Upper lobe of left lung (tissue), 6 donors: ENCODE measurements at places on chromosomes 3 and 15.

DNA sequence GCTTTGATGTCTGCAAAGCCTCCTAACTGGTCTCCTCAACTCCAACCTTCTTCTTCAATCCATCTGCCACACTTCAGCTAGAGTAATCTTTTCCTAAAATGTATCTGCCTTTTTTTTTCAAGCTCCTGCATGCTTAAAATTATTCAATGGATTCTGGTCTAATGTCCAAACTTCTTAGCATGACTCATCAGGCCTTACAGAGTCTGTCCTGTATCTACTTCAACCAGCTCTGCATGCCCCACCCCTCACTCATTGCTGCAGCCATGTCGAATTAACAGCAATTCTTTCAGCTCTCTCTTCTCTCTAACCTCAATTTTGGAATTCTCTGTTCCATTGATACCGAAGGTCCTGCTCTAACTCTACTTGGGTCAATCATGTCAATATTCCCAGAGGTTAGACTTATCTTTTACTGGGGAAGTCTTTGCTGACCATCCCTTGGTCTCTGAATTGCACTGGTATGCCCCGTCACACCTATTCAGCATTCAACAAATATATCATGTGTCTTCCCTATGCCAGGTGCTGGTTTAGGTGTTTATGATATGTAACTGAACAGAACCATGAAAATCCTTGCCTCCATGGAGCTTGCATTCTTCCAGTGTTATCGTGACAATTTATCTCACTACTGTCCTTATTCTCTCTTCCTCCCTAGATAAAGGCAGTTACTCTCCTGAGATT is 88.5 kb upstream of the NANOGP8 start:
- no peak for DNase-seq

DNA sequence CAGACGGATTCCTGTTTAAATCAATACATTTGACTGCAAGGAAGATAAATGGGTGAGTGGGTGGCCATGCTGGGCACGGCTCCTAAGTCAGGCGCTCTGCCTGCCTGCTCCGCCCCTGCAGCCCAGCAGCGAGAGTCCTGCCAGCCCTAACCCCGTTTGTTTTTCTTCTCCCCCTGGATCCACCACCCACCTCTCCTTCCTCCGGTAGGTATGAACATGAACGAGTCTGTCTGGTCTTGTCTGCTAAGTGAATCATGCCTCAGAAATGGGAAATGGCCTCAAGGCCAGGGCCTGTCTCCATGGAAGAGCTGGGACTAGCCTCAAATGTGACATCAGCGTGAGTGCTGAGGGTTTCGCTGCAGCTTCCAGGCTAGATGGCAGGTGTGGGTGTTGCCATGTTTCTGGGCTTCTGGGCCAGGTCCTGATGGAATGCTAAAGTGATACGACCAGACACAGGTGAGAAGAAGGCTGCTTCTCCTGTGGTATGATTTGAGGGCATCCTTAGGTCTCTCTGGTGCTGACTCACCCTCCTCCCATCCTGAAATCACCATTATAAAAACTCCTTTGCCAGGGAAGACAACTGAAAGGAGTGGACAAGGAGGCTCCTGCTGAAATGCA is 5.6 kb upstream of the FEM1B start:
- DNase-seq = peak; percentile 32

DNA sequence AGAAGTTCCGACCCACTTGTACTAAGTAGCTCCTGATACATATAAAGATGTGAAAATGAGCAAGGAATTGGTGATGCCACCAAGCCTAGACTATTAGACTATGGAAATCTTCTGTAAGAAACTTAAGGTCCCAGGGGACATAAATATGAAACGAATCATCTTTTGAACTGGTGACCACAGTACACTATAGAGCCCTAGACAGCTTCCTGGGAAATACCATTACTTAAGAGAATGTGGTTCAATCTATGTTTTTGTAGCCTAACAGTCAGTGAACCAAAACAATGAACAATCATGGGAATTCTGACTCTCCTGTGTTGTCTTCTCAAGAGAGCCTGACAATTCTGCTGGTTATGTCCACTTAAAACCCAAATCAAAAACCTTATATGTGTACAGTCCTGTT is 191.6 kb downstream of the GREM1 start:
- DNase-seq = no peak

- no peak for DNase-seq
These were observed 2.0 kb downstream of the DCUN1D1 start for GRCh38 chr3:182978387-182978786.

GRCh38 chr15:63374686-63375520 is 6.7 kb downstream of the CA12 start:
- DNase-seq = no peak

DNA sequence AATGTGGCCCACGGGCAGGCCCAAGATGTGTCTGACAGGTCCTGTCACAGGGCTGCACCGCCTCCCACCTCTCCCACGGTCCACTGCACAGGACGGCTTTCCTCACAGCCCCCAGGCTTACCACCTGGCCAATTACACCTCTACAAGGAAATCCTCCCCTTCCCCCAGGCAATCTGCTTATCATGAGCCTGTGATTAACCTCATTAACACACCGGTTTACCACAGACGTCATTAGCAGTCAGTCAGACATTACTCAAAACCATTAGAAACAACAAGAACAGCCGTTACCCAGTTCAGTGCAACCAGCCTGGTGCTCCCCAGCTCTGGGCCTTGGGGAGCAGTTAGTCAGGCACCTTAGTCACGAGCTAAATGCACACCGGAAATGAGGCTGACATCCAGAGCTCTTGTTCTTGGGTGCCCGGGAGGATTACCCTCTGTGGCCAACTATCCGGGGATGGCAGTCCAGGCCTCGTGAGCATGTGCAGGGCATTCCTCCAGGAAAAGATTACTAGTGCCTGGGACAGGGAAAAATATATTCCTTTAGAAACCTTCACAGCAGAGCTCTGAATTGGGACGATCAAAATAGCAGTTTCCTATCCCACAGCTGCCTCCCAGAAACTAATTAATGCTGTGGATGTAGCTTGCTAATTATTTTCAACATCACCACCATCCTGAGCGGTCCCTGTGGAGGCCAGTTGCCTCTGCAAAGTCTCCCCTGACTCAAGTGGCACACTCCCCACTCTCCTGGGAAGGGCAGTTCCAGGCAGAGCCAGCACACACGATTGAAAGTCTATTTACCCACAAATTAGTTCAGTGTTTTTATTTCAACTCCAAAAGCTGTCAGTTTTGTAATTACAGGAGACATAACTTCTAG is 117.4 kb upstream of the ZBED2 start:
- DNase-seq = peak; percentile 15

- DNase-seq = no peak
These were observed 3.2 kb downstream of the AKAP13 start for GRCh38 chr15:85383470-85384148.

DNA sequence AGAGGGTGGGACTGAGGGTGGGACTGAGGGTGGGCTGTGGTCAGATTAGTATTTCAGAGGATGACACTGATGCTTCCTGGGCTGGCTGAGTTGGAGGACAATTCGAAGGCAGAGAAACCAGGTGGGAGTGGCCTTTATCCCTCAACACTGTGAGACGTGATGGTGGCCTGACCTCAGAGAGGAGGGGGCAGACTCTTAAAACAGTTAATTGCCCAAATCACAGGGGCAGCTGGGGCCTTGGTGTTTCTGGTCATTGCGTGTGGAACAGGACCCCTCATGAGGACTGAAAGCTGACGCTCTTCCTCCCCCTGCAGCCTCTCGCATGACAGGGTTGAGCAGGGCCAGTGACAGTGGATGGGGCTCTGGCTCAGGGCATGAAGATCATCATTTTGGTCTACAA is 18.7 kb downstream of the DNASE1L3 start:
- no peak for DNase-seq

DNA sequence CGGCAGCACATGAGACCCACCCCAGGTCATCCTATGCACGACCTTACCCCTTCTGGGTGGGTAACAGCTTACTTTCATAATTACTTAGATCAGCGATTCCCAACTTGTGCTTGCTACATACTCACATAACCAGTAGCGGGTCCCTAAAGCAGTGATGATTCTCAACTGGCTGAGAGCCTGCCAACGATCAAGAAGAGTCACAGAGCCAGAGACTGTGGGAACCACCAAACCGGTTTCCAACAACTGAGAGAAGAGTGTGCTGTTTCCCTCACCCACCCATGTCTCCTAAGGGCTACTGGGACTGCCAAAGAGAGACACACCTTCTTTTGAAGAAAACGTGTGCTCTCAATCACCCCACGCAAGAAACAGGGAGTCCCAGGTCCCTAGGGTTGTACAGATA is 12.0 kb upstream of the XXYLT1 start:
- DNase-seq = no peak

GRCh38 chr15:74841891-74842373 is 1.0 kb downstream of the ULK3 start:
- DNase-seq = no peak

DNA sequence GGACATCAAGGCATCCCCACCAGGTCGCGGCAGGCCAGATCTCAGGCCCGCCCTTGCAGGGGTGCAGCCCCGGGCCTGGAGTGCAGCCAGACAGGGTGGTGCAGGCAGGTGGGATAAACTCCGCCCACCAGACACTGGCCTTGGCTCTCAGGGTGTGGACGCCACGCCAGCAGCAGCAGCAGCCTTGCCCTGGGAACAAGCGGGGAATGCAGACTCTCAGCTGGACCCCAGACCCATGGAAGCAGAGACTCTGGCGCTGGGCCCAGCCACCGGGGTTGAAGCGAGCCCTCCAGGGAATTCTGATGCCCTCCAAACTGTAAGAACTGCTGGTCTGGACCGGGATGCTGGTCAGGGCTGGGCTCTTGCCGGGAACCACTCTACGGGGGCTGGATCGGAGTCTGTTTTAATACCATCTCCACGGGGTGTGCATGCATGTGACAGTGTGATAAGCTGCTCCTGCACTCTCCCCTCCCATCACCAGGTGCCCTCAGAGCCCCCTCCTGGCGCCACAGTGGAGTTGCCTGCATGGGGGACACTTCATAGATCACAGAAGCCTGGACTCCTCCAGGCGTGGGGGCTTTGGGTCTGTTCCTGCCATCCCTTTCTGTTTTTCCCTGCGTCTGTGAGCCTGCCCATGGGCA is 142.7 kb downstream of the NSMCE3 start:
- no peak for DNase-seq

DNA sequence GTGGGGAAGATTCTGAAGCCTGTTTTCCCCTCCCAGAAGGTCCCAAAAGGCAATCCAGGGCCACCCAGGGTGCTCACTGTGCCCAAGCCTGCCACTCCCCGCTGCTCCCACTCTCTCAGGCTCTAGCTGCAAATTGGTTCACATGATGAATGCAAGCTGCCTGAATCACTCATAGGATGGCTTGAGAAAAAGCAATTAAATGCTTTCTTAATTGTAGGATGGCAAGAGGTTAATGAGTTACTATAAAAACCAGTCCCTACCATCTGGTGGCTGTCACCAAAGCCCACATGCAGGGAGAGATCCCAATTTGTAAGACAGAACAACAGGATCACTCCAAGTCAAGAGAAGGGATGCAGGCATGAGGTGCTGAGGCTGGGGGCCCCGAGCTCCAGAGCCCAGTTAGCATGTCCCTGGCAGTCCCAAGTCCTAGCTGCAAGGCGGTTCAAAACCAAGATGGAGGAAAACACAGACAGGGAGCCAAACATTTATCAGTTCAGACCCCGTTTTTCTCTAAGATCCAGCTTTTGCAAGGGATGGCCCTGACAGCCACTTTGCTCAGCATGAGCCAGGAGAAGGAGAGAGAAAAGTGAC is 207.1 kb downstream of the UACA start:
- no peak for DNase-seq

GRCh38 chr3:103662591-103662990 is 1227.8 kb downstream of the ZPLD1 start:
- no peak for DNase-seq

GRCh38 chr3:31858439-31858838 is 122.6 kb downstream of the OSBPL10 start:
- DNase-seq = no peak

GRCh38 chr3:192991356-192991755 is 73.7 kb upstream of the MB21D2 start:
- no peak for DNase-seq

DNA sequence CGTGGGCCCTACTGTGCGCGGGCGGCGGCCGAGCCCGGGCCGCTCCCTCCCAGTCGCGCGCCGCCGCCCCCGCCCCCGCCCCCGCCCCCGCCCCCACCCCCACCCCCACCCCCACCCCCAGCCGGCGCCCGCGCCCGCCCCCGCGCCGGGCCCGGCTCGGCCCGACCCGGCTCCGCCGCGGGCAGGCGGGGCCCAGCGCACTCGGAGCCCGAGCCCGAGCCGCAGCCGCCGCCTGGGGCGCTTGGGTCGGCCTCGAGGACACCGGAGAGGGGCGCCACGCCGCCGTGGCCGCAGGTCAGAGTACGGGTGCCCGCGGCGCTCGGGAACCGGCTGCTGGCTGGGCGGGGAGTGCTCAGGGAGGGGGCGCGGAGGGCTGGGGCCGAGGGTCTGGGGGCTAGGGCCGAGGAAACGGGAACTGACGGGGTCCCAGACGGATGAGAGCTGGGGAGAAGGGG is 1.1 kb upstream of the PPARG start:
- peak; percentile 92 for DNase-seq

DNA sequence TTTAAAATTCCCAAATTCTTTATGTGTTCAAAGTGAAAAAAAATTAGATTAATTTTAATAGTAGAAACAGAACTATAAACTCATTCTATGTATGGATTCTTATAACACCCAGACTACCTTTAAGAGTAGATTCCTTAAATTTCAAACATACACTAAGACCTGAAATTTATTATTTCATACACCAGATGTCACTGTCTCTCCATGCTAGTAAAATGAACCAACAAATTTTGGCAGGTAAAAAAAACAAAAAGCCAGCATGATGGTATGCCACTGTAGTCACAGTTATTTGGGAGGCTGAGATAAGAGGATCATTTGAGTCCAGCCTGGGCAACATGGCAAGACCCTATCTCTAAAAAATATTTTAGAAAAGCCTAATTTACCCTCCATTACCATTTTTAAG is 461.3 kb upstream of the NAALADL2 start:
- no peak for DNase-seq

- no peak for DNase-seq
These were observed 40.5 kb downstream of the PTPRG start for GRCh38 chr3:61601831-61602230.

DNA sequence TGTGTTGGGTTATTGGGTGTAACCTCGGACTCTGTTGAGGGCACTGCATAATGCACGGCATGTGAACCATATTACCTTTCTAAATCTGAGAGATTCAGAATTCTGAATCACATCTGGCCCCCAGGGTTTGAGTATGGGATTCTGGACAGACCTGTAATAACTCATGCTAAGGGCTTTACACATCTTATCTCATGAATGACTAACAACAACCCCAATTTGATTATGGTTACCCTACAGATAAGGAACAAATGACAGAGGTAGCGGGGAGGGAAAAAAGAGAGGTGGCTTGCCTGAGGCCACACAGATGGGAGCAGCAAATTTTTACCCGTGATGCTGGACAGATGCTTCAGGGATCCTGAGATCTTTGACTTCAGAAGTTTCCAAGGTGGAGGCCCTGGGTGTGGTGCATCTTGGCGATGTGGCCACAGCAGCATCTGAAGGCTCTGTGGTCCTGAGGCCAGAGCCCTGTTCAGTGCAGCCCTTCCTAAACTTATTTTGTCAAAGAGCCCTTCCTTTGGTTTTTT is 43.8 kb downstream of the POMGNT2 start:
- no peak for DNase-seq

GRCh38 chr3:196189566-196190347 is 21.4 kb downstream of the ZDHHC19 start:
- no peak for DNase-seq
